Fibroblast of villous mesenchyme (primary cell): ENCODE measurements at places on chromosomes 2 and 18.

- peak; percentile 58 for DNase-seq
Measured at GRCh38 chr2:42969231-42970150, 177.1 kb upstream of the HAAO start.

DNA sequence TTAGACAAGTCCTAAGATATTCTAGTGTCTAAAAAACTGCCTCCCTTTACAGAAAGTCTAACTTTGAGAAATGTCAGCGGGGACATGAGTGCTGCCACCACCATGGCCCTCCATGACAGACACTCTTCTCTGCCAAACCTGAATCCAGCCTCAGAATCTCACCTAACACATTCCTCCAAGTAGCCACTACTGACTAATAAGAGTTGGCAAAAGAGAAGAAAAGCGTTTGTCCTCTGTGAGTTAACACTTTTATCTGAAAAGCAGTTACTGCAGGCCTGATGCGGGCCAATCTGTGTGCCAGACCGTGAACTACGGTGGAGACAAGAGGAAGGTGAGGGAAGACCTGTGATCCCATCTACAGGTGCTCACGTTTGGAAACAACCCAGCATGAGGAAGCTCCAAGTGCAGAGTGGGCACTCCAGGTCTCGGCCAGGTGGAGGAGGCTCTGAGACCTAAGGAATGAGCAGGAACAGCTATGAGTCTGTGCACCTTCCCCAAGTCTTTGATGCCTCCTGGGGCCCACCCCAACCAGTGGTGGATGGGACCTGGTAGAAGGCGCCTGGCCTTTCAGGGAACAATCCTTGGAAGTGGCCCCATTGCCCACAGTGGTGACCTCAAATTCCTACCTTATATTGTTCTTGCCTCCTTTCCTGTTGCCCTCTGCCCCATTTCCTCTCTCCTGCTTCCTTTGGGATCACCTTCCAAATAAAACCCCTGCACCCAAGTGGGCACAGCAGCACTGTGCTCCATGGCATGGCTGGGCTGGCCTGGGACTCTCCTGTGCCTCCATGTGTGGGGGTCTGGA, 91.6 kb downstream of the BIN1 start:
- DNase-seq: no peak

- peak; percentile 71 for DNase-seq
Measured at GRCh38 chr18:26549263-26550094, 1.1 kb upstream of the KCTD1 start.

- peak; percentile 64 for DNase-seq
Measured at GRCh38 chr2:8003462-8004075, 678.3 kb upstream of the ID2 start.

DNA sequence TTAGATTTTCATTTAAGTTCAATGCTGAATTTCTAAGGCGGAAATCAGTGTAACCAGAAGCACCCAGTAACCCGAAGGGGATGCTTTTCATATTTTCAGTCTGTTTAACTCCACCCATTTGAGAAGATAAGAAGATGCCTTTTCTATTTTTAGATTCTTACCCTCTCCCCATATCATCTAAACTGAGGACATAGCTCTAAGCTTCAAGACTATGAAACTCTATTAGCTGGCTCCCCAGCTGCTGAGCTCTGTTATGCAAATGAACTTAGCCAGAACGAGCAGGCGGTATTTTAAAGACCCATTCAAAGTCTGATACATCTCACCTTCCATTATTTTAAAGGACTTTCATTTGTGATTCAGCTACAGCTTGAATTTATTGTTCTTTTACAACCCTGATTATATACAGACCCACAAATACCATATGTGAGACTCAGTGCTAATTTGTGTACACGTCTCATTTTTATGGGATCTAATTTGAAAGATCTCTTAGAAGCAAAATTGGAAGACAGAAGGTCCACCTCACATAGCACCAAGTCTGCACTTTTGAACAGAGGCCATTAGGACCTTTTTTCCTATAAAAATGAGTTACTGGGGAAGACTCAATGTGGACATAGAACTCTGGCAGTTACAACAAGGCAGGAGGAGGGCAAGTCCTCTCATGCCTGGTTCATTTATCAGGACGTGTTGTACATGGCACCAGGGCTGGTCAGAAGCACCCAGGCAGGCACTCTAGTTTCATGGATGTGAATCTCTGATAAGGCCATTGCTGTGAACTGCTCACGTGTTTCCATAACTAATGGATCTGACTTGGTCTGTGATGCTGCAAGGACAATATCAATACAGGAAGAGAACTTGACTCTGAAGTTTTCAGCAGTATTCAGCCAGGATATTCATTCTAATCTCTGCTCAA, 16.3 kb downstream of the CDC42EP3 start:
- DNase-seq: peak; percentile 76

GRCh38 chr2:9897846-9898245, 53.6 kb upstream of the GRHL1 start:
- DNase-seq: no peak

GRCh38 chr2:64488050-64488974, 34.4 kb downstream of the LGALSL start:
- DNase-seq: peak; percentile 59

- no peak for DNase-seq
Measured at GRCh38 chr2:39202639-39203369, 41.0 kb downstream of the CDKL4 start.

DNA sequence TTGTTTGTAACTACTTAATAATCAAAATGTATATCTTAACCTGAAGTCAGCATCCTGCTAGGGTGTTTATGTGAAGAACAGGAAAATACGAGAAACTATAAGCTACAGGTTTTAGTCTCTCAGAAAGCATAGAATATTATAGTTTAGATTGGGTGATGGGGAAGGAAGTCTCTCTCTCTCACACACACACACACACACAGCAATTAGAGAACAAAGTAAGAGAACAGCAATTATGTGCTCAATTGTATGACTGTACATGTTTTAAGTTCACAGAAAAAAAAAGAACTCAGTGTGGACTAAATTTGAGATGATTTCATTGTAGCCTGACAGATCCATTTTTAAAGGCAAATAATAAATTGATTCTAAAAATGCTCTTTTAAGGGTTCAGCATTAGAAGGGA, 94.3 kb upstream of the ZNF516 start:
- DNase-seq: no peak

GRCh38 chr2:236677368-236677767, 107.7 kb downstream of the ACKR3 start:
- no peak for DNase-seq

GRCh38 chr2:132670496-132671150, 618 bp upstream of the LYPD1 start:
- no peak for DNase-seq

DNA sequence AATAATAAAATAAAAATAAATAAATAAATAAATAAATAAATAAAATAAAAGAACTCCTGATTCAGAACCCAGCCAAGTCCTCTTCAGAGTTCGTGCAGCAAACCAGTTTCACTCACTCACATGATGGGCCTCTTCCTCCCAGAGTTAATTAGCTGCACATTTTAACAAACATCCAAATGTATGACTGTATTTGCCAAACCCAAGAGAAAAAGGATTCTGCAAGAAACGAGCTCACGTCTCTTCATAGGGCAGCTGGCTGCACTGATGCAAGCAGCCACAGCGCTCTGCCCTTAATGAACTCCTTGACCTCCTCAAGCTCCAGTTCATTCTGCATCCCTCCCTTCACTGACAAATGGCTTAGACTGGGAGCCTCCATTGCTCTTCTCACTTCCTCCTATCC, 55.1 kb downstream of the MREG start:
- DNase-seq: no peak

DNA sequence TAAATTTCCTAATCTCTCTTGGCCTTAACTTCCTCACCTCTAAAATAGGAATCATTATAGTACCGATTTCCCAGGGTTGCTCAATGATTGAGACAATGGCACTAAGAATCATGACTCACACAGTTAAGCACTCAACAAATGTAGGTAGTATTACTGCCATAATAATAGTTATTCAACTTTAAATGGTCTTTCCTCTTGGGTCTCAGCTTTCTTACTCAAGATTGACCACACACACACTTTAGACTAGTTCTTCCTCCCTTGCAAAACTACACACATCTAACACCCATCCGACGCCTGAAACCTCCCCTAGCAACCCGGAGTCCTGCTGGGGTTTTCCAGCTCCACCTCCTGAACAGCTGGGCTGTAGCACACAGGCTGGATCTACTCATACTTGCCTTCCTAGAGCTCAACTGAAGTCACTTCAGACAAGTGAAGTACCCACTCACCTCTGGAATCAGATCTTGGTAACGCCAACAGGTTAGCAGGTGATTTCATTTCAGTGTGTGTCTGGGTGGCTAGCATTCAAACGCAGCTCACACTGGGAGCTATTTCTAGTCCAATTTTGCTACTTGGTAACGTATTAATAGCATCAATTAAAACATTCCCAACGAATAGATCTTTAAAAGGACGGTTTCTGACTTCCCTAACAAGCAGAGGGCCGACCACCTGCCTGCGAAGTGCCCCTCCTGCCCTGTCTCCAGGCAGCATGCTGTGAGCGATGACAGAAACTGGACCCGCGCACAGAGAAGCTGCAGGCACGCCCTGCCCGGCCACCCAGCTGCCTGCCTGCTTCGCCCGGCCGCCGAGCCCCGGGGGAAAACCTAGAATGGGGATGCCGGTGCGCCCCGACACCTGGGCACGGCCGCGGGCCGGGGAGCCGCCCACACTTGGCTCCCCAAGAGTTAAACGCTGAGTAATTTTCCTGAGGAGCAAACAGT, 1.1 kb downstream of the UXS1 start:
- DNase-seq: peak; percentile 85

DNA sequence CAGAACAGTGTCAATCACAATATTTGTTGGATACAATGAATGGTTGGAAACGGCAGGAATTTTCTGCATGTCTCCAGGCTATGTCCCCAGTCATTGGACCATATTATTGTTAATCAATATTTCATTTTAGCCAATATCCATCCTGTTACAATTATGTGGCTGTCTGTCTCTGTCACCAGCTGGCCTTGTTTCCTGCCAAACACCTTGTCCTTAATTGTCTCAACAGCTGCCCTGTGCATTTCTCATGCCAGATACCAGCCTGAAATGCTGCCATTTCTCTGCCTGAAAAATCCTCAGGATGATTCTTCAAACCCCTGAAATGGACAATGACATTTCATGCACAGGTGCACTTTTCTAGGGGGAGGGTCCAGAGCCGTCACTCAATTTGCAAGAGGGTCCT, 170.6 kb downstream of the ALPK2 start:
- DNase-seq: no peak

DNA sequence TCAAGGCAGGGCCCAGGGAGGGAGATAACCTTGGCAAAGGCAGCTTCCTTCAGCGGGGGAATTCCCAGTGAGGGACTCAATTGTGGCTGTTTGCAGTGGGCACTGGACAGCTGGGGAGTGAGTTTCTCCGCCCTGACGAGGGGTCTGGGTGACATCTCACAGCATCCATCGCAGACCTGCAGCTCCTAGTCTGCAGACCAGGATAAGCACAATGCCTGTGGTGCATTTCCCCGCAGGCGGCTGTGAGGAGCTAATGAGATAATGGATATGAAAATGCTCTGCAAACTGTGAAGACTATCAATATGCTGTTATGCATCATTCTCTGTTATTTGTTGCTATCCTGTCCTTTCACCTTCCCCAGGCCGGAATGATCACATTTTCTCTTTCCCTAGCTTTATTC, 30.0 kb upstream of the CYP1B1 start:
- no peak for DNase-seq

DNA sequence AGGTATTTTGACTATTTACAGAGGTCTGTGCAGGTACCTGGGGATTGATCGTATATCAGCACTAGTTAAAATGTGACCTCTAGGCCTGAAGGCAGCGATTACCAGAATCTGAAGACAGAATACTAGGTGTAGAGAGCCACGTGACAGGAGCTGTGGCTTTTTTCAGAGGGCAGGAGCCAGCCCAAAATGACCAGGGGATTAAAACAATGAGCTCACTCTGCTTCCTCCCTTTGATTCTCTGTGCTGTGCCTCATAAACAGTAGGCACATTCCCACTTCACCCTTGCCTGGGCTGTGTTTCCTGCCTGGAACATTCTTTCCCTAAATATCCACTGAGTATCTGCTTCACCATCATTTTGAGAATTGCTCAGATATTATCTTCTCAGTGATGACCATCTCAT, 15.2 kb downstream of the ITGAV start:
- peak; percentile 30 for DNase-seq

DNA sequence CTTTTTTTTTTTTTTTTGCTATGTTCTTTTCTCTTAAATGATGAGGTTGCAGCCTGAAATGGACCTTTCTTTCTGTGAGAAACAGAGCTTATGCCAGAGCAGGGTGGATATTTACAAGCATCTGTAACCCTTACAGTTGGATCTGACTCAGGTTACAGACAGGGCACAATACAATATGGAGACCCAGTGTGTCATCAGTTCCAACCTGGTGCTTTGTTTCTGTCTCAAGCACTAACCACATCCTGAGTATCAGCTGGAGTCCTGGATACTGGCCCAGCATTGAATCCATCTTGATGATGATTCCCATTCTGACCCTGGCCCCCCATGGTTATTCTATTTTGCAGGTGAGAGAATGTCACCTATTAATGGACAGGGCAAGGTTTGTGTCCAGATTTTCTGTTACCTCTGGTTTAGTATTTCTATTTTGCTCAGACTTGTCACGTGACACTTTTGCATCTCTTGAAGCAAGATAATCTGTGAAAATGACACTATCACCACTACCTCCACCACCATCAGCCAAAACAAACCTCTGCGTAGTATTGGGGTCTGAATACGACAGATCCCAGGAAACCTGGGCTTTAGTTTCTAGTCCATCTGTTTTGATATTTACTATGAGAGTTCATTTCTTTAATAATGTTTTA, 174.0 kb downstream of the CCDC85A start:
- no peak for DNase-seq

DNA sequence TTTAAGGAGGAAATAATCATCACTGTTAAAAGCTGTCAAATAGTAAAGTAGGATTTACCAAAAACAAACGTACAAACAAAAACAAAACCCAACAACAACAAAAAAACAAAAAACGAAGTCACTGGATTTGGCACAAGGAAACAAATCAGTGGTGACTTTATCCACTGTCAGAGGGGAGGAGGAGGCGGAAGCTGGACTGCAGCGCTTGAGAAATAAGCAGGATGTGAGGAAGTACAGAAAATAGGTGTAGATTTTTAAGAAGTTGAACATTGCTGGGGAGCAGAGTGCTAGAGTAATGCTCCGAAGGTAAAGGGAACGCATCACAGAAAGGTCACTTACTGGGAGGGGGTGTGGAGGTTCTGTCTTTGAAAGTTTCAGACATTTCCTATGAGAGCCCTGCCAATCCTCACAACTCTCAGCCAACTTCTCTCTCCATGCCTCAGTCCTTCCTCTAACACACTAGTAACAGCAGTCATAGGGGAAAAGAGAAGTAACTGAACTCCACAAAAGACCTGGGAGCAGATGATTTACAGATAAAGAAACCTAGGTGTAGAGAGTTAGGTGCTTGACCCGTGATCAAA, 220.2 kb upstream of the SMAD7 start:
- DNase-seq: no peak

DNA sequence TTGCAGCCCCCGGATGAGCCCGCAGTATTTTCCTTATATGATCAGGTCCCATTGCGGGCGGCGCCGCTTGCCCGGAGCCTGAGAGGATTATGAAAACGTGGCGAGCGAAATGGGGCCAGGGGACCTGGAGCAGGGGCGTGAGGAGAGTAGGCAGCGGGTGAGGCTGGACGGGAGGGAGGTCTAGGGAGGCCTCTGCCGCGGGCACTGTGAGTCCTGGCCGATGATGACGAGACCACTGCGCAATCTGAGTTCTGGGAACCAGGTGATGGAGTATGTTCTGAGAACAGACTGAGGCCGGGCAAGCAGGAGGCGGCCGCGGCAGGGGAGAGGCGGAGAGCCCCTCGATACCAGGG, 790 bp upstream of the ACAA2 start:
- DNase-seq: peak; percentile 78
